Activated CD4-positive, alpha-beta T cell treated with anti-CD3 and anti-CD28 coated beads for 4 hours (primary cell): ENCODE measurements at places on chromosomes 7 and 10.

DNA sequence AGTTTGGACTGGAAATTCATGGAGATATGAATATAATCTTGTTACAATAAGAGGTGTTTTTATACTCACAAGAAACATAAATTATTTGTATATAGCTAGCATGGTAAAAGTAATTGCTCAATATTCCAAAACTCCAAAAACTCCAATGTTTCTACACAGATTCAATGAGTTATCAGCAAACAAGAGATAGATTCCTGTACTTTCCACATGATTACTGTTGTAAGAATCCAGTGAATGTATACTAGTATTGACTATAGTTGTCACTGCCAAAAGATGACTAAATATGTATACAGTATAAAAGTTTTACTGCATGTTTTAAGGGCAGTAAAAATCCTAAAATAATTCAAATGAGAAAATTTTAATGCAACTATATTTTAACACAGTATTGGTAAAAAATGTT is 10.7 kb downstream of the ATOH7 start:
- DNase-seq, result no peak

DNA sequence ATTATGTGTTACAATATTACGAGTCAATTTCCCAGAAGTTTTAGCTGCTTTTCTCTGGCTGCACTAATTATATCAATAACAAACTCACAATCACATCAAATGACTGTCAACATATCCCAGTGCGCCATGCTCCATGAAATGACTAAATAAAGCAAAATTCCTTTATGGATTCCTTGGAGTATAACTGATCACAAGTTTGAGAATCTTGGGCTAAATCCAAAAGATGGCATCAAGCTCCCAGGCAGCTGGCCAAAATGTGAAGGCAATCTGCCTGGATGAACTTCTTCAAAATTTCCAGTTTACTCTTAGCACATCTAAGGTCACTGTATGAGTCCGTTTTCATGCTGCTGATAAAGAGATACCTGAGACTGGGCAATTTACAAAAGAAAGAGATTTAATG is 210.8 kb downstream of the CCSER2 start:
- DNase-seq, result no peak

DNA sequence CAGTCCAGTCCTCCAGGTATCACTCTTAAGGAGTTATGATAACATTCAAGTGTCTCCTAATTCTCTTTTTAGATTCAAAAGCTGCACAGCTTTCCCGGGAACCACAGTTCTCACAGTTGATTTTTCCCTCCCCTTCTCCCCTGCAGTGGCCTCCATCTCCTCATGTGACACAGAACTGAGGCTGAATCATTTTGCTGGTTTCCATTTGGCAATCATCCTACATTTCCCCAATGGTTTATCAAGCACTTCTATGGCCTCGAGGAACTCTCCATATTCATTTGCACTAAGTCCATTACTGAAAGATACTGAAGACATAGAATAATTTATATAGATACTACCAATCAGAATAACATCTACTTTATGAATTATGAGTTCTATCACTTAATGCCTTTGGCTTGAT is 484.9 kb downstream of the GPAM start:
- DNase-seq, result no peak

- DNase-seq, result no peak
These were observed 16.4 kb downstream of the PDAP1 start for GRCh38 chr7:99392046-99392445.

DNA sequence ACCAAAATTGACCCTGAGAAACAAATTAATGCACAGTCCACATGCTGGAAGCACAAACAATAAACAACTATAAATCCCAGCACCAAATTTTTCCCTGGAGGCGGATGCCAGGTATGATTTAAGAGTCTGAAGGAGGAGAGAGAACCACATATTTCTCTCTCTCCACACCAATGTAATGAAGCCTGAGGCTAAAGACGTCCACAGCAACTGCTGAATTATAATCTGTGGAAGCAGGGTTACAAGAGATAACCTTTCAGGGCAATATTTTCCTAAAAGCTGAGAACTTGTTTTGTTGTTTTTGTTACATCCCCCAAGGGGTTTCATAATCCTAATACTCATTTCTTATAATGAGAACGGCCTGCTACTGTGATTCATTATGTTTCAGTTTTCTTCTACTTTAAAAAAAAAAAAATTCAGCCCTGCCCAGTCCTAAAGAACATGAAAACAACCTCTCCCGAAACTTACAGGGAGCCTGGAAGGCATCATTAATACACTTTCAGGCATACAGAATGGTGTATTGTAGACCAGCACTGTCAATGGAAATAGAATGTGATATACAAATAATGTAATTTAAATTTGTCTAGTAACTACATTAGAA is 48.5 kb upstream of the ABLIM1 start:
- DNase-seq, result no peak

DNA sequence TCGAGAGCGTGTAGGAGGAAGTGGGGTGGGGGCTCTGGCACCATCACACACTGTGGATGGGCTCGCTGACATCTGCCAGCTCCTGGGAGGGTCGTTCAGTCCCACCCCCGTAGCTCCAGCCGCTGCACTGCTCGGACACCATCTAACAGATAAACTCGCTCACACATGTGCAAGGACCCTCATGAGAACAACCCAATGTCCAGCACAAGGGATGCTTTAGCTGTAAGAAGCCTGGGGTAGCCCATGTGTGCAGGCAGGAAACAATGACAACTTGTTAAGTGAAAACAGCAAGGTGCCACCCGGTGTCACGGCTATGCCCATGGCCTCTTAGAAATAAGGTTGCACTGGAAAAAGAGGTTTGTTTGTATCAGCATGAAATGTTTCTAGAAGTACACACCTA is 14.1 kb downstream of the OGDHL start:
- DNase-seq, result no peak

DNA sequence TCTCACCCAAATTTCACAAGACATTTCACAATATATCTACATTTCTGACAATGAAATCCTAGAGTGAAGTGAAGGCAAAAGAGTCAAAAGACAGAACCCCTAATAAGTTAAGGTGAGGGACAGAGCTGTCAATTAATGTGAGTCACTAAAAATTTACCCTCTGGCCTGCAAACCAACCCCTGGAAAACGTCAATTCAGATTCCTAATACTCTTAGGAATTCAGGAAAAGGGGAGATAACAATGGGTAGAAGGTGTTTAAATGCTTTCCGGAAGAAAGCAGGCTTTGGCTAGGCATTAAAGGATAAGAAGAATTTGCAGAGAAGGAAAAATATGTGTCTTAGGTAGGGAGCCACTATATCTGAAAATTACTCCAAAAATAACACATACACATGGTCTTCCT is 299.6 kb downstream of the INHBA start:
- no peak for DNase-seq

GRCh38 chr7:27759491-27759890 is 19.5 kb downstream of the TAX1BP1 start:
- DNase-seq, result no peak

GRCh38 chr10:11317936-11318670 is 293.3 kb downstream of the USP6NL start:
- DNase-seq, result no peak

- DNase-seq, result no peak
These were observed 27.4 kb downstream of the UCMA start for GRCh38 chr10:13206546-13207443.

- DNase-seq, result no peak
These were observed 4.5 kb downstream of the DMTF1 start for GRCh38 chr7:87156709-87157108.

DNA sequence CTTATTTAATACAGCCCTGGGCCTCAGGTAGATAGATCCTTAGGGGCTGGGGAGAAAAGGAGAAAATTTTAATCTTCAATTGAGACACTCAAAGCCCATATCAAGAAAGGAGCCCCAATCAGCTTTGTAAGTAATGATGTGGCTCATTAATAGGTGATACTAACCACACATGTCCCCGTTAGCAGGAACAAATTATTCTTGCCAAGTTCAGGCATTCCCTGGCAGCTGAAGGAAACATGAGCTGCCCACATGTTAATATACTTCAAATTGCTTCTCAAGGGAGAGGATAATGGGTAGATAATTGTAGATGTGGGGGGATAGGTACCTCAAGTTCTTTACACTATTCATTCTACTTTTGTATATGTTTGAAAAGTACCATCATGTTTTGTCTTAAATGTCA is 14.5 kb downstream of the IFIT5 start:
- DNase-seq, result no peak

GRCh38 chr7:151693140-151693539 is 173.4 kb upstream of the RHEB start:
- no peak for DNase-seq

DNA sequence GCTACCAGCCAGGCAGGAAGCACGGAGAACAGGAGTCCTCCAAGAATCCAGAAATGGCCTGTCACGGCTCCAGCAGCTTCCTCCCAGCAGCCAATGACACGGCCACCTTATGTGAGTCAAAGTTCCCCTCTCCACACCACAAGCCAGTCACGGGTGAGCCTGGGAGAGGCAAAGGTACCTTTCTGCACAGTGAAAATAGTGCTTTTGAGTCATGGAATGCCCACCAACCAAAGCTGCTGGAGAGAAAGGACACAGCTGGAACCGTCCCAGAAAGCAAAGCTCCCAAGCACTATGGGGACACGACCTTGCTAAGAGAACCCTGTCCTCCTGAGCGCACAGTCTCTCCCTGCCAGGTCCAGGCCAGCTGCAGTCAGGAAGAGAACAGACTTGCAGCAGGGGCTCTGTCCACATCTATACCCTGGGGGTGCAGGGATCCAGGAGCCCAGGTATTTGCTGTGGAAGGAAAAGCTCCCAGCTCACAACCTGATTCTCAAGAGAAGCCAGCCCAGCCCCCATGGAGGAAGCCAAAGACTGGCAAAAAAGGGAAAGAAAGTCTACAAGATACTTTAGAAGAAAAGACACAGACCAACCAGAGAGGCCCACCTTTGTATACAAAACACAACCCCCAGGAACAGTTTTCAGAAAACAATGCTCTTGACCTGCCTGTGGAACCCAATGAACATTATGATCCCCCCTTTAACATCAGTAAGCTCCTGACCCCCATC is 24.4 kb downstream of the C10orf71 start:
- DNase-seq, result no peak

DNA sequence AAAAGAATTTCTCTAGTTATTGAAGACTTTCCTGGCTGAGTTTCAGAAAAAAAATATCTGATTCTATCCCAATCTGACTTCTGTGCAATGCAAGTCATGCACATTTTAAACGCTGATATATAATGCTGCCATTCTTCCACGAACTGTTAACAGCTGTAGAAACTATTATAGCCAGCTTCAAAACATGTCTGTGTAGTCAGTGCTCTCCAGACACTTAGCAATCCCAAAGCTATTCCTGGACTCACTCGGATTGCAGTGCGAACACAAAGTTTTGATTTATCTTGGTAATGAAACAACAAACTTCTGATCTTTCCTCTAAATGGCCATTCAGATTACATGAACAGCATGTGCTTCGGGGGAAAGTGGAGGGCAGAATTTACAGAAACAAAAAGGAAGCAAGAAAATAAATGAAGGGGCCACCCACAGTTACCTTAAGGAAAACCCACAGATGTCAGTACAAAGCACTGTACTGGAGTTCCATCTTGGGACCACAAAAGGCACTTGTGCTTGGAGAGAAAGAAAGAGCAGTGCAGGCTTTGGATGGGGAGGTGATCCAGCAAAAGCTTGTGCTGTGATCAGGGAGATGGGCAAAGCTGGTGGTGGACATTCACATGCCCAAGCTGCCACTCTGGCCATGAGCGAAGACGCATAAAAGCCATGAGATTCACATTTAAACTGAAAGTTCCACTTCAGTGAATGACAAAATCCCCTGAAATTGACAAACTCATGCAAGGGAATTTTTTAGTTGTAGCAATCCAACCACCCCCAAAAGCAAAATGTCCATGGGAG is 32.1 kb upstream of the ADO start:
- DNase-seq, result no peak
